Activated T-cell treated with anti-CD3 and anti-CD28 coated beads, Interleukin-2, amount 50 U/mL, for 72 hours (primary cell): ENCODE measurements at places on chromosomes 3 and 15. TPM values are rescaled to one million over a fixed set of nuclear protein-coding genes. Genes with fewer than 3 reads are reported as not detected.

Gene PPARG
- total RNA-seq, result 1.9 TPM

Gene RPUSD3
- 40.1 TPM for total RNA-seq

Gene LSM3
- total RNA-seq, result 14.3 TPM

Gene HGD
- total RNA-seq, result 1.8 TPM

Gene ATP8B4
- total RNA-seq, result 21.3 TPM

Gene C3orf49
- total RNA-seq, result not detected

Gene PDE12
- 19.6 TPM for total RNA-seq

Gene RAB6B
- 2.6 TPM for total RNA-seq

Gene SERPINI2
- total RNA-seq, result not detected

Gene CPEB1
- 1.1 TPM for total RNA-seq

Gene CCR8
- 1.2 TPM for total RNA-seq

Gene CACNA2D3
- not detected for total RNA-seq

Gene GNAT1
- total RNA-seq, result not detected

Gene ANKRD63
- total RNA-seq, result not detected

Gene SLTM
- total RNA-seq, result 114 TPM

Gene NMNAT3
- 6.4 TPM for total RNA-seq

Gene GRK7
- total RNA-seq, result not detected

Gene ALDH1A3
- not detected for total RNA-seq

Gene MKRN2OS
- total RNA-seq, result not detected

Gene KY
- not detected for total RNA-seq

Gene CTXN2
- not detected for total RNA-seq

Gene PAQR5
- total RNA-seq, result not detected

Gene SV2B
- total RNA-seq, result 0.17 TPM

Gene CPOX
- total RNA-seq, result 36.5 TPM

Gene IL17RD
- 0.09 TPM for total RNA-seq

Gene FAH
- total RNA-seq, result 74.3 TPM

Gene LIPC
- total RNA-seq, result 0.93 TPM

Gene RAB43
- total RNA-seq, result 95.5 TPM

Gene OCA2
- total RNA-seq, result not detected

Gene CDC25A
- 27.8 TPM for total RNA-seq

Gene VEPH1
- total RNA-seq, result not detected

Gene BSN
- 0.21 TPM for total RNA-seq

Gene SOX14
- not detected for total RNA-seq

Gene MESP1
- 2.4 TPM for total RNA-seq

Gene AQP9
- 0.36 TPM for total RNA-seq

Gene MORC1
- not detected for total RNA-seq

Gene LSAMP
- total RNA-seq, result not detected

Gene NME9
- 0.58 TPM for total RNA-seq

Gene NR1I2
- 0.17 TPM for total RNA-seq
